Stimulated activated memory B cell treated with anti-CD40 and anti-IgM and Interleukin-4, amounts not matched to agents 10 μg/mL and 1 μg/mL and 100 μg/mL, for 72 hours (primary cell): ENCODE measurements at places on chromosomes 1 and 21.
A peak's percentile ranks its signal among the peaks of the same experiment; 100 is the strongest.

- ATAC-seq = no peak
Measured at GRCh38 chr1:208161656-208162375, 82.4 kb downstream of the PLXNA2 start.

DNA sequence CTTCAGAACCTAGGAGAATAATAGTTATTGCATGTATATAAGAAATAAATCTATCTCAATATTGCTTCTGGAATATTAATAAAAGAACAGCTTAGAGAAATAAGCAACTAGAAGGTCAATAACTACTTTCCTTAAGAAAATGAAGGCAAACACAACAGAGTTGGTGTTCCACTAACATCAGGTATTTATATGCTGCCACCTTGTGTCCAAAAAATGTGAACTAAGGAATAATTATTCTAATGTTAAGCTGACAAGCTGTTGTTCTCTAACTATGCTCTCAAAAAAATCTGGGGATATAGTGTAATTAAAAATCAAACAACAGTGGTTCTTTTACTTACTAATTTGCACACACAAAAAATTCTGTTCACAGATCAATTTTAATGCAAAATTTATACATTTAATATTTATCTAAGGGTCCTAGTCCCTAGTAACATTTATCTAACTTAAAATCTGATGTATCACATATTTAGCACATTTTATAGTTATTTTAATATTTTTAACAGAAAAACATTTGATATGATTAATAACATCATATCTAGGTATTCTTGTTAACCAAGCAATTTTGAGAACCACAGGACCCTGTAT is 39.6 kb downstream of the UCHL5 start:
- ATAC-seq = no peak

GRCh38 chr21:34998176-34998575 is 50.9 kb downstream of the RUNX1 start:
- ATAC-seq = no peak

DNA sequence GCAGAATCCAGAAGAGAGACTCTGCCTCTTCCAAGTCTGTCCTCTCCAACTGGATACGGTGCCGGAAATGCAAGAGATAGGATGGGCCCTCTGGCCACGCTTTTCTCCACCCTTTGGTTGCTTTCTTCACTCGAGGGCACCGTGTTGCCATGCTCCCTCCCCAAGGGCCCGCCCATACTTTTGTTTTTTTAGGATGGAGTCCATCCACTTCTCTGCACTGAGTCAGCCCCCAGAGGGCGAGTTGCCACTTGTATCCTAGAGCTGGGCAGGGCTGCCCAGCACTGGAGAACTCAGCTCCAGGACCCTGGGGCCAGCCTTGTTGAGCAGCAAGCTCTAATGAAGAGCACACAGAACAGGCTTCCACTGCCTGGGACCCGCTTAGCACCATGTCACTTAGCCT is 25.5 kb downstream of the IFNGR2 start:
- ATAC-seq = no peak

GRCh38 chr1:186819126-186819525 is 9.6 kb upstream of the PLA2G4A start:
- no peak for ATAC-seq

DNA sequence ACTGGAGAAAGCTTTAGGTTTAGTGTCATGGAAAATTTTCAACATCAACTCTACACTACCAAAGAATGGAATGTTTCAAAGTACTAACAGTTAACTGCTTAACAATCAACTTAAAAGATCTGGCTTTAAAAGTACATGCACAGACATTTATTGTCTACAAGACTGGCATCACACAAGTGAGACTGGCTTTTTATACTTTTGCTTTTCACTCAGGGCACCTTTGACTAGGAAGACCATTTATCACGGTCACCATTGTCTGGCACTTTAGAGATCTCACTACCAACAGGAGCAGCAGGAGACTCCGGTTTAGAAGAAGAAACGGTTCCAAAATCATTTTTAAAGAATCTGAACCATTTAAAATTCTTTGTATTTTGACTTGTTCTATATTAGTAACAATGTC is 812.3 kb downstream of the ADGRL2 start:
- no peak for ATAC-seq

DNA sequence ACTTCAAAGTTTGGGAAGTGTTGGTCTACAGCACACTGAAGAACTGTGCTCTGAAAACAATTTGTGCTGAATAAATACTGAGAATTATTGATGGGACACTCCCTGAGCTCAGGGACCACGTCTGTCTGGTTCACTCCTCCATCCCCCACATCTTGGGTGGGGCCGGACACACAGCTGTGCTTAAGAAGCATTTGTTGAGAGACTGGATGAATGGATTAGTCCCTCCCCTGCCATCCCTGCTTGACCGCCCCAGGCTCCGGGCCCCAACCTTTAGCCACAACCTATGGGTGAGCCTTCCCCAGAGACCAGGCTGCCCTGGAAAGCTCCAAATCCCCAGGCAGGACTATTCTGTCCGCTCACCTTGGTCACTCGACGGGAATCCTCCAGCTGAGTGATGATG is 7.5 kb downstream of the TRIM63 start:
- no peak for ATAC-seq

GRCh38 chr1:53627666-53628065 is 111.3 kb downstream of the GLIS1 start:
- ATAC-seq = no peak

- ATAC-seq = no peak
Measured at GRCh38 chr1:33454646-33455282, 17.7 kb upstream of the ZSCAN20 start.

DNA sequence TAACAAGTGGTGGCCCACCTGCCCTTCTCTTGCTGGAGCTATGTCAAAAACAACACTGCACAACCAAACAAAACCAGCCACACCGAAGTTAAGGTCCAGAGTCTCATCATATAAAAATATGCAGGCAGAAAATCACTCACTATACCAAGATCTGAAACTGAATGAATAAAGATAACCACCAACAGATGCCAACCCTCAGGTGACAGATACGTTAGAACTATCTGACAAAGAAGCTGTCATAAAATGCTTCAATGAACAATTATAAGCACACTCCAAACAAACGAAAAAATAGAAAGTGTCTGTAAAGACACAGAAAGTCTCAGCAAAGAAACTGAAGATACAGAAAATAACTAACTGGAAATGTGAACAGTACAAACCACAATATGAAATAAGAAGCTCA is 14.0 kb downstream of the ZNF496 start:
- ATAC-seq = no peak

GRCh38 chr1:51296383-51297357 is 33.7 kb downstream of the TTC39A start:
- peak; percentile 56 for ATAC-seq

- ATAC-seq = no peak
Measured at GRCh38 chr1:50265790-50266314, 157.1 kb downstream of the ELAVL4 start.

DNA sequence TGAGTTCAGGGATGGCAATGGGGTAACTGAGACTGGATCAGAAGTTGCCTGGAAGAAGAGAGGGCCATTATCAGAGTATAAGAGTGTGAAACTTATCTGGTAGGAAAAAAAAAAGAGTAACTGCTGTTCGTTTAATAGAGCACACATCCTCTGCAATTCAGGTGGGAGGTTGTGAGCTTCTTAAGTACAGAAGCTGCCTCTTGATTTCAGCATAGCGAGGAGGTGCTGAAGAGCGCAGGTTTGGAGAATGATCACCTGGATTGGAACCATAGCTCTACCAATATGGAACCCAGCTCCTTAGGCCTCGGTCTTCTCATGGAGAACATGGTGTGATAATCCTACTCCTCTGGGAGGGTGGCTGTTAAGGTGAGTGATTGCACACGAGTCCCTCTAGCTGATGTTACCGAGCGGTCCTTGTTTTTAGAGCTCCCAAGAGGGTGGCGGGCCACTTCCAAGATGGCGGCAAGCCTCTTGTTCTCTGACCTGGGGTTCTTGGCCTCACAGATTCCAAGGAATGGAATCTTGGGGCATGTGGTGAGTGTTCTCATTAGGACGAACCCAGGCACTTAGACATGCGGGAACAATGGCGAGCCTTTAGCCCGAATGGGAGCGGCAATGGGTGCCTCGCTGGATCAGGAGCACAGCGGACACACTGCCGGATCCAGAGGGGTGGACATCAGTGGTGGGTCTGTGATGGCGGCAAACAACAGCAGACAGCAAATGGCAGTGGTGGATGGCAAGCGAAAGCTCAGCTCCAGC is 3.3 kb upstream of the MX1 start:
- no peak for ATAC-seq

DNA sequence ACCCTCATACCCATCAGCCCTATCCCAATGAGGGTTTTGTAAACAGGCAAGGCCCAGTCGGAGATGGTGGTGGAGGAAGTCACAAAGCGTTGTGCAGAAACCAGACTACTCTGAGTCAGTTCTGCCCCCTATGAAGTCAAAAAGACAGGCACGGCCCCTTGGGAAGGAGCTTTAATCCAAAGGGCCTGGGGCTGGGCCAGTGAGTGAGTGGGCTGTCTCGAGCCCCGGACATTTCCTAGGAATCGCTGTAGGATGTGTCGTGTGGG is 442 bp upstream of the AHCYL1 start:
- ATAC-seq = peak; percentile 14

DNA sequence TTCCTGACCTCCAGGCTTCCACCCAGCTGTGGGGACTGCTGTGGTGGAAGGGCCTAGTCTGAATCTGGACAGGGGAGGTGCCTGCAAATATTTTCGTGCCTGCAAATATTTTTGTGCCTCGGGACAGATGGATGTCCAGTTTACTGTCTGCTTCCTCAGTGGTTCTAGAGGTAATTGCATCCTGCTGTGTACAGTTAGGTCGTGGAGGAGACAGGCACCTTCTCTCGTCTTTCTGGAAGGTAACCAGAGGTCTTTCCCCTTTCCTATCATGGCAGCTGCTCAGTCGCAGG is 53.8 kb upstream of the TINAGL1 start:
- no peak for ATAC-seq

DNA sequence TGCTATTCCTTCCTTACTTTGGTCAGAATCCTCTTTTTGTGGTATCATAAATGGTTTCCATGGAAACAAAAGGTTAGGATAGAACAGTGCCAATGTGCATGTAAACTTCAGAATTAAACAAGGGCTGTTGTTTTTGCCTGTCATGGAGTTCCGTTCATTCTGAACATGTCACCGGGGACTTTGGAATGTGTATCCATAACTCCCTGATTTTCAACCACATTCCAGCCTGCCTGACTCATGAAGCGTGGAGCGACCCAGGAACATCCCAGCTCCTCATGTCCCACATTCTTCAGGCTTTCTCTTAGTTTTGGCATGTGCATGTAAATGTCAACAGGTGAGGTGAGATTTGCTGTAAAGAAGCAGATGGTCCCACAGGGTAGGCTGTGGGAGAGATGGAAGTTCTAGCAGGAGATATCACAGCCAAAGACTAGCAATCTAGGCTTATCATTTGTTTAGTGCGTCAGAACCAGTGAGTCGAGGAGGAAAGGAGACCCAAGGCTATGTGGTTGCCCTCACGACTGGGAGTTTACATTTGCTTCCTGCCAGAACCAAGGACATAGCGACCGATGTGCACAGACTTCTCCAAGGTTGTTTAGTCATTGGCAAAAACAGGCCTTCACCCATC is 23.0 kb upstream of the DNAJC11 start:
- no peak for ATAC-seq

GRCh38 chr1:207645635-207646081 is 725 bp downstream of the CR1L start:
- no peak for ATAC-seq

GRCh38 chr21:32514275-32515055 is 70.9 kb downstream of the TCP10L start:
- ATAC-seq = no peak

DNA sequence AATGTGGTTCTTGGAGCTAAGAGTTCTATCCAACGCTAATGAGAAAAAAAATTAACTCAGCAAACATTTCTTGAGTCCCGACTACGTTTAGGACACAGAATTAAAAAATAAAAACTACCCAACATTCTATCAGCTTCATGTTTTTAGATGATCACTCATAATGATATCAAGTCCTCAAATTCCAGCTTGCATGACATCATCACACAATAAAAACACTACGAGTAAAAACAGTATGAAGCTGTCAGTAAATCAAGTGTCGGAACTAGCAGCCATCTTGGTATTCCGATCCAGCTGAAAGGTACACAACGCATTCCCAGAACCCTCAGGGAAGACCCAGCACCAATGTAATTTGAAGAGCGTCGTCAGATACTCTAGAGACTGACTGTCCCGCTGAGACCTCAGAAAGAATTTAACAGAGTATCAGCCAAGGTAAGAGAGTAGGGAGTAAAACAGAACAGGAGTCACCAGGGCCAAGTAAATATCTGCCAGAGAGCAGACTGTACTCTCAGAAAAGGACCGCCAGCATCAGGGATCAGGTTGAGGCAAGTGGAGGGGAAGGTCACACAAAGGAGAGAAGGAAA is 57.0 kb downstream of the NRIP1 start:
- no peak for ATAC-seq

GRCh38 chr21:45384656-45385548 is 20.1 kb upstream of the COL18A1 start:
- no peak for ATAC-seq

- no peak for ATAC-seq
Measured at GRCh38 chr1:30705698-30706097, 17.7 kb downstream of the MATN1 start.

GRCh38 chr21:29642551-29643245 is 297.1 kb downstream of the GRIK1 start:
- ATAC-seq = no peak

GRCh38 chr1:32953495-32953894 is 11.1 kb downstream of the RNF19B start:
- no peak for ATAC-seq

DNA sequence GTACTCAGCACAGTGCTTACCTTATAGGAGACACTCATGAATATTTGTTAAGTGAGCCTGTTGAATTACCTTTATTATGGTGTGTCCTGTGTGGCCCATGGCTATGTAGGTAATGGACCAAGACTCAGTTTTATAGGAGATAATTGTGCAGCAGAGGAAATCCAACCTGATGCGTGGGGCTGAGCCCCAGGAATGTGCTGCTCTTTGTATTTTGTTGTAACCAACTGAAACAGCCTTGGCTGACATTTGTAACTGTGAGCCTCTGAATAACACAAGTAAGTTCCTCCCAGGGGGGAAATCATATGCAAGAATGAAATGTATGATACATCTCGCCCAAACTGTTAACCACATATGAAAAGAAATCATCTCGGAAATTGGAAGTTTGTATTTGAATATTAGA is 364.2 kb upstream of the ZP4 start:
- ATAC-seq = no peak
